ENCODE measurements at places on chromosomes 6 and 20.

DNA sequence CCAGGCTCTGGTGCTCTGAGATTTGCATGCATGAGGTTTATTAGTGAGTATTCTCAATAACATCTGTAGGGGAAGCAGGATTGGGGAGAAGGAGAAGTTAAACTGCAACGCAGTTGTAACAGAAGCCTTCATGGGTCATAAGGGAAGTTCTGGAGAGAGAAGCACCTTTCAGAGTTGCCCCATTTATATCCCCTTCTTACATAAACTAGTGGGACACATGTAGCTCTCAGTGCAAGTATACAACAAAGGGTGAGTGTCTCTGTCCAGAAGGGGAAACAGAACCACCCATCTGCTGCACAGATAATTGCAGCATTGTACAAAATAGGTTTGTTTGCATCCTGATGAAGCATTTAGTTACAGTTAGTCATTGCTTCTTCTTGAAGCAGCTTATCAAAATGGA is 4.3 kb upstream of the ADGB start:
- DNase-seq = no peak

GRCh38 chr20:18031050-18031449 is 26.7 kb downstream of the OVOL2 start:
- no peak for DNase-seq

DNA sequence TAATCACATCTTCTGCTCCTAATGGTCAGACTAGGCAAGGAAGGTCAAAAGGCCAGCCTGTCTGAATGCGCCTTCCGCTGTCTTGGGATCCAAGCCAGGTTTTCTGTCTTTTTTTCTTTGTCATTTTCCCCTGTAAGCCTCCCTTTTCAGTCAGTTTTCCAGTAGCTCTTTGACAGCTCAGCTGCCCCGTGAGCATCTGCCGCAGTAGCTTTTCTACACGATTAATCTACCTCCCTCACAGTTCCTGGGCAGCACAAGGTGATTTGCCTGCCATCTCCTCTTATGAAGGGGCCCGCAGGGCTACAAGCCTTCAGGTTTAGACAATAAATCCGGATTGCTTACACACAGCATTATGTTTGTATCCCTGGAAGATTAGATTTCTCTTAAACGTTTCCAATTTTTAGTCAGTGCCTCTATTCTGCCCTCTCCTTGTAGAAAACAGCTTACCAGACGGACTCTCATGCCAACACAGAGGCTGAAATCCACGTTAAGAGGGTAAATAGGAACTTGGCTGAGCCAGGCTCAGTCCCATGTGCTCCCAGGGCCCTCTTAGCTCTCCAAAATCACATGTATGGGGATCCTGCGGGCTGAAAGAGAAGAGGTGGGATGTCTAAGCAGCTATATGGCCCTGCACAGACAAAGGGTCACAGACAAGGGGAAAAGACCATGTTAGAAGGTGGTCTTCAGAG is 77.2 kb downstream of the LY86 start:
- no peak for DNase-seq

DNA sequence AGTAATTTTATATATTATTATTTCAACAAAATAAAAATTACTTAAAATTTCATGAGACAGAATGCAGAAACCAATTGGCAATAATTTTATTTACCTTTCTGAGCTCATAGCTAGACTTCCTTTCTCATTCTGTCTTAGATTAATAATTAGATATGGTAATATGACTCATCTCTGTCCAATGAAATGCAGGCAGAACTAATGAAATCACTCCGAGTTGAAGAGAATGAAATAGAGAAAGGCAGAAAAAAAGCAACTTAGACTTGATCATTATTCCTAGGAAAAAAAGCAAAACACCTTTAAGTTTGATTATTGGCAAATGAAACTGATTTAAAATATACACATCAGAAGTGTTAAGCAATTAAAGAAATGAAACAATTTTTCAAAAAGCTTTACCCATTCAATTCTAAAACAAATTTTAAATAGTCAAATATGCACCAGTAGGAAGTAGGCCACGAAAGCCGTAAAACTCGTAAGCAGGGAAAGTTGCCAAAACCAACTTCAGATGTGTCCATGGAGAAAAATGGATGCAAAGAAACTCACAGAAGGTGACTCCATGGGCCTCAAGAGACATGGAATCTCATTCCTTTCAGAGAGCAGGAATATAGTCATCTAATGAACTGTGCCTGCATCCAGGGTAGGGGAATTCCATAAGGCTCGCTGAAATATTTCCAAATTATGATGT is 293.8 kb upstream of the RGS17 start:
- no peak for DNase-seq

DNA sequence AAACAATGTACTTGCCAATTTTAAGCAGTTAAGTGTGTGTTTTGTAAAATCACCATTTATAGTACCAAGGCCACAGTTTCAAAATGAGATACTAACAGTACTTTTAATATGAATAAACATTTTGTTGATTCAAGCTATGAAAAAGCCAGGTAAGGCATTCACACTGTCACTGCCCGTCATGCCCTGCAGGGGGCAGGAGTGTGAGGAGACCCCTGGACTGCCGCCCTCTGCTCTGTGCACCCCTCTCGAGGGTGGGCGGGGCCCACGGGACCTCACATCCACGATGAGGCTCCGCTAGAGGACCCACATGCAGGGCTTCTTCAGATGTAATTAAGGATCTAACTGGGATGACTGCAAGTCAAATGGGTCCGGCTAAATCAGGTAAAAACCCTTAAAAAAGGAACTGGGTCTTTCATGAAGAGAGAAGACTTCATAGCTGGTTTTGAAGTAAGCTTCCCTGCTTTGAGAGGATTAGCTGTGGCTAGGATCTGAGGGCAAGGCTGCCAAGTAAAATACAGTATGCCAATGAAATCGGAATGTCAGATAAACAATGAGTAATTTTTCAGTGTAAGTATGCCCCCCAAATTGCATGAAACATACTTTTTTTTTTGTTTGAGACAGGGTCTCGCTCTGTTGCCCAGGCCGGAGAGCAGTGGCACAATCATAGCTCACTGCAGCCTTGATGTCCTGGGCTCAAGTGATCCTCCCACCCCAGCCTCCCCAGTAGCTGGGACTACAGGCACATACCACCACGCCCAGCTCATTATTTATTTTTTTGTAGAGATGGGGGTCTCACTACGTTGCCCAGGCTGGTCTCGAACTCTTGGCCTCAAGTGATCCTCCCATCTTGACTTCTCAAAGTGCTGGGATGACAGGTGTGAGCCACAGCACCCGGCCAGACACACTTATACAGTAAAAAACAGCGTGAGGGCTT is 18.7 kb downstream of the DIDO1 start:
- DNase-seq = no peak

DNA sequence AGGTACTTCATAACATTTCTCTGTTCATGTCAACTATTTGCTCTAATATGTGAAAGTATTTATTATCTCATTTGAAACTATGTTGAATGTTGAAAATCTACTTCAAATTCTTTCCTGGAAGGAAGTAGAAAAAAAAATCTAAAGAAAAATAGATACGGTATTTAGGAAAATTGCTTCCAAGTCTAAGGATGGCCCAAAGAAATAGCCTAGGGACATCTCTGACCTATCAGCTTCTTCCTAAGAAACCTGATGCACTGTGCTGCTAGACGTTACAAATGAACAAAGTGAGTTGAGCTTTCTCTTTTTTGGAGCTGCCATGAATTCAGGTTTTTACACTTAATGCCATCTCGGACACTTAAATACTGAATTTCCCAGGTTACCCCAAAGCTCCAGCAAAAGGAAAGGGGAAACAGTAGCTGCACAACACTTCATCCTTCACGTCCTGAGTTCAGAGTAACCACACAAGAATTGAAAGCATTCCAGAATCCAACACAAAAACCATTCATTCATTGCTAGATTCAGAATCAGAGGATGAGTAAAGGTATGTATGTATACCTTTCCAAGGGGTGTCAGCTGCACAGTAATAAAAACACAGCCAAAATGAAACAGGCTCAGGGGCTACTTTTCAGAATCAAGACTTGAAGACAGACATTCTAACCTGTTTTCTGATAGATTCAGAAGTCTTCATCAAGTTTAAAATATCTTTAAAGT is 7.9 kb downstream of the RMND1 start:
- DNase-seq = no peak

GRCh38 chr6:168524571-168525001 is 83.6 kb downstream of the SMOC2 start:
- no peak for DNase-seq

- DNase-seq = no peak
These were observed 4.6 kb downstream of the POU3F2 start for GRCh38 chr6:98838975-98839374.

DNA sequence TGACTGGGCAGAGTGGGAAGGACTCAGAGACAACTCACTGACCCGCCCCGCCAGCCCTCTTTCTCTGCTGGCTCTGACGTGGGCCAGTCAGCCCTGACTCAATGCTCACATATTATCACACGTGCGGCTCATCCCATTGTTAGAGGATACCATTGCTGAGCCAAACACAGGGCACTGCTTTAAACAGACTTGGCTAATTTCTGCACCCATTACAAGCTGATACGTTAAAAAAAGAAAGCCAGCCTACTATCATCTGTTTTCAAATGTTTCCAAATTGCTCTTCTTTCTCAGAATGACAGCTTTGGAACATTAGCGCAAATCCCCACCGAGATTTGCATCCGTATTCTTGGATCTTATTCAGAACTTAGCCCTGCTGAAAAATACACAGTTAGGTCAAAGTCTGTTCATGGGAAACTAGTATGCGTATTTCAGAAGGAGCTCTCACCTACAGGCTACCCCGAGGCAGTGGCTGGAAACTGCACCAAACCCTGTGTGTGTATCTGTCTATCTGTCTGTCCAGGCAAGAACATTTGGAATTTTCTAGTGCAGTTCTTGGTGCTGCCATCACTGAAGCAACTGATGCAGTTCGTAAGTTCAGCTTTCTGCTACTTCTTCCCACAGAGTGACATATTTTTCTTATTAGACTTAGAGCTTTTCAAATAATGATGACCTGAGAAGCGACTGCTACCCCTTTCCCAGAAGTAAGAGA is 32.8 kb downstream of the RAMACL start:
- no peak for DNase-seq

- no peak for DNase-seq
These were observed 221.7 kb upstream of the HTR1E start for GRCh38 chr6:86715676-86716075.

DNA sequence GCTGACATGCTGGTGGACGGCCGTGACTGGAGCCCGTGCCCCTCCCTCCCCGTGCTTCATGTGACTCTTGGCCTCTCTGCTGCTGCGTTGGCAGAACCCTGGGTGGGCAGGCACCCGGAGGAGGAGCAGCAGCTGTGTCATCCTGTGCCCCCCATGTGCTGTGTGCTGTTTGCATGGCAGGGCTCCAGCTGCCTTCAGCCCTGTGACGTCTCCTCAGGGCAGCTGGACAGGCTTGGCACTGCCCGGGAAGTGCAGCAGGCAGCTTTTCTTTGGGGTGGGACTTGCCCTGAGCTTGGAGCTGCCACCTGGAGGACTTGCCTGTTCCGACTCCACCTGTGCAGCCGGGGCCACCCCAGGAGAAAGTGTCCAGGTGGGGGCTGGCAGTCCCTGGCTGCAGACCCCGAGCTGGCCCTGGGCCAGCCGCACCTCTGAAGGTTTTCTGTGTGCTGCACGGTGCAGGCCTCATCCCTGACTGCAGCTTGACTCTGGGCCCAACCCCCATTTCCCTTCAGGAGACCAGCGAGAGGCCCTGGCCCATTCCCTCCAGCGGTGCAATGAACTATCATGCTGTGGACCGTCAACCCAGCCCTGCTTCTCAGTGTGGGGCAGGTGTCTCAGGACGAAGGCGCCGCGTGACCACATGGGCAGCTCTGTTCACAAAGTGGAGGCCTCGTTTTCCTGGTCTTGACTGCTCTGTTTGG is 8.1 kb downstream of the NPBWR2 start:
- no peak for DNase-seq

DNA sequence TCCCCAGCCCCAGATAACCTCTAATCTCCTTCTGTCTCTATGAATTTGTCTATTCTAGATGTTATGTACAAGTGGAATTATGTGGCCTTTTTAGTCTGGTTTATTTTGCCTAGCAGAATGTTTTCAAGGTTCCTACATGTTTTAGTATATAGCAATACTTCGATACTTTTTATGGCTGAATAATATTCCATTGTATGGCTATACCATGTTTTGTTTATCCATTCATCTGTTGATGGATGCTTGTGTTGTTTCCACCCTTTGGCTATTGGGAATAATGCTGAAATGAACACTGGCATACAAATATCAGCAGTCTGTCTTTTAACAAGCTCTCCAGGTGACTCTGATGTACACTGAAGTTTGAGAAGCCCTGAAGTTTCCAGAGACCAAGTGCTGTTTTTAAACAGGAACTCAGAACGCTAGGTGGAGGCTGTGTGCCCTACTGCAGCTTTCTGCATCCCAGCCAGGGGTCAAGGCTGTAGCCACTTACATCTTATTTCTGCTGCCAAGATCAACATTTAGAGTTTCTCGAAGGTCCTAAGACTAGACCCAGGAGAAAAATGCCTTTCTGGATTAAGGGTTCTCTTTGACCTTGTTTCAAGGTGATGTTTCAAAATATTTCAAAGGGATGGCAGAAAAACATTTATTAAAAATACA is 123.0 kb downstream of the SOBP start:
- no peak for DNase-seq
